Left lung (tissue), 14 donors: ENCODE measurements at places on chromosomes 4 and X. TPM values are rescaled to one million over a fixed set of nuclear protein-coding genes. Genes with fewer than 3 reads are reported as not detected.

DNA sequence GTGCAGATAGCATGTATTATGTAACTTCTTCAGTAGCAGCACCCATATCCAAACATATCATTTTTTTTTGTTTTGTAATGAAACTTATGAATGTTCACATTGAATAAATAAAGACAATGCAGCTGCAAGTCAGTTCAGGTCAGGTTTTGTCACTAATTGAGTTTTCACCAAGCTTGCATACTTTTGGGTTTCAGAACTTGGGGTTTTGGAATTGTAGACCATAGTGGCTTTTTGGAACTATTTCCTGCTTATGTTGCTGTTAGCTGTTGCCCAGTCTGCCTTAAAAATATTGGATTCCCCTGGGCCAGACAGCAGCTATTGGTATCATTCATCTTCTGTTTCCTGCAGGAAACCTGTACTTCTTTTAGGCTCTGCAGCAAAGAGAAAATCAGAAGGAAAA lies 113.4 kb upstream of the LIMCH1 start:
- no peak for DNase-seq

PRRG1 gene
- 9.8 TPM for total RNA-seq

DNA sequence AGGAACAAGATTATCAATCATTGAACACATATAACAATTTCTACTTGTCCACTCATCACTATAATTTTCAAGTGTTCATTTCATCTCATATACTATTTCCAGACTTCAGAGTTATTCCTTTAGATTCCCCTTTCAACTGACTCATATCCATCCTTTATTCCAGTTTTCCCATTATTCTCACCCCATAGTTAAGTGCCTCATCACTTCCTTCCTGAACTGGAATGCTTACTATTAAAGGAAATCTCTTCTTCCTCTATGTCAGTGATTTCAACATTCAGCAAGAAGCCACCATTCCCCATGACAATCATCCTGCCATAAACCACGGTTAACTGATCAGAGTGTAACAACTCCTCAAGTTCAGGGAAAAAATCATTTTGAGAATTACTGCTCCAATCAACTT lies 198.9 kb downstream of the FBXO8 start:
- no peak for DNase-seq

TRIM75 gene
- total RNA-seq: not detected

GRCh38 chr4:69066945-69067344 lies 29.3 kb upstream of the UGT2B7 start:
- DNase-seq: no peak

GRCh38 chr4:121696170-121696580 lies 605 bp downstream of the ANXA5 start:
- peak; percentile 69 for DNase-seq

GRCh38 chrX:51834076-51834475 lies 59.3 kb upstream of the MAGED1 start:
- DNase-seq: no peak

- DNase-seq: no peak
Observed at GRCh38 chrX:71976753-71977152, 66.1 kb downstream of the NHSL2 start.

GRCh38 chr4:20825505-20825904 lies 125.2 kb downstream of the PACRGL start:
- no peak for DNase-seq

DNA sequence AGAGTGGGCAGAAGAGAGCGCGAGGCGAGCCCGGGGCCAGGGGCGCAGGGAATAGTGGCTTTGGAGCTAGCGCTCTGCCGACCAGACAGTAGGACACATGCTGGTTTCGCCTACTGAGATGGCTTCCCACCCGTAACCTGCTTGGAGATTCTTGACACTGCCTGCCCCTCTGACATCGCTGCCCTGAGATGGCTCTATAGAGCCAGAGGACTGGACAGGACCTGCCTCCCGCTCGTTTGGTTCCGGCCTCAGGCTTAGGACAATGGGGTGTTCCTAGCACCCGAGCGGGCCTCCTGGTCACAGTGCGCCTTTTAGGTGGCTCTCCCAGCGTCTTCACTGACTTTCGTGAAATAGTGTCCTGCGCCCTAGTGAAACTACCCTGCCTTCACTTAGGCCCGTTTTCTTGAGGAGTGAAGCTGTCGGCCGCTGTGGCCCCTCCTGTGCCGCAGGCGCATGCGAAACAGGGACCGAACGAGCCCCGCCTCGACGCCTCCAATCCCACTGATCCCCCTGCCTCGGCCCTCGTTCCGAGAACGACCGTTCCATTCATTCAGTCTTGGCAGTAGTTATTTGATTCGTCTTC lies 608 bp downstream of the TAF1 start:
- DNase-seq: no peak

DNA sequence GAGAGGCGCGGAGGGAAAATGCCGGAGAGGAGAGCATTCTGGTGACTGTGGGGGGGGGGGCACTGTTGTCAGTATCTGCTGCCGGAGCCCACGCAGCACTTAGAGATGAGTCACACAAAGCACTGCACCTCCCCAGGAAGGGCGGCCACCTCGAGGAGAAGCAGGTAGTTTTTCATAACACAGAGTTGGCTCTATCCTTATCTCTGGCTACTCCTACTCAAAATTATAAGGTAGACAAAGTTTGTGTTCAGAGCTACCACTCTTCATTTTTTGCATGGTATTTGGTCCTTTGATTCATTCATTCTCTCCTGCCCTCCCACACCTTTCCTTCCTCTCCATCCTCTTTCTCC lies 76.2 kb upstream of the SCOC start:
- DNase-seq: no peak

GRCh38 chr4:114180481-114180880 lies 201.0 kb upstream of the ARSJ start:
- peak; percentile 48 for DNase-seq

DNA sequence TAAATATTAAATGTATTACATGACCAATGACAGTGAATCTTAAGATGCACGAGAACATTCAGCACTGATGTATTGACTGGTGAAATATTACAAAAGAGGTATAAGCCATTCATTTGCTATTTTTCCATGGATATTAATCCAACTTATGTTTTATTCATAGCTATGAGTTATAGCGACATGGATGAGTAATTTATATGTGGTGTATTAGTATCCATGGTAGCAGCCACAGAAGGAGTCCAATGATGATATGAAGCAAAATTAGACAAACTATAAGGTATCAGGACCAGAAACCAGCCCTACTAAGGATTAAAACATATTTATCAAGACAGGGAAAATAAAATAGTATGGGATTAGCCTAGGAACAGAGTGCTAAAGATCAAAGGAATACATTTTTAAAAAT lies 50.7 kb downstream of the THAP9 start:
- DNase-seq: no peak

- DNase-seq: no peak
Observed at GRCh38 chr4:21167711-21168110, 467.5 kb downstream of the PACRGL start.

DNA sequence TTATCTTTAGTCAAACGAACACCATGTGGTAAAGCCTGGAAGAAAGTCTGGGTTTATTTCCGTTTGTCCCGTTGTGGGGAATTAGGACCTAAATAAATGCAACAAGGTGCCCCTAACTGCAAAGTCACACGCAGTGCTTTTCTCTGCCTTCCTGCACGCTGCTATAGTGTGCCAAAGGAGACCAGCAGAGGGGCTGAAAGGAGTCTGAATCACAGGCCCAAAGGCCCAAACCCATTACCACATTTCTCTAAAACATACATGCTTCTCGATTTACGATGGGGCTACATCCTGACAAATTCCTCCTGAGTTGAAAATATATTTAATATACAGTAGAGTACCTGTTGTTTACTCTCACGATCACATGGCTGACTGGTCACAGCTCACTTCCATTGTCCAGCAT lies 4.5 kb downstream of the VEGFC start:
- DNase-seq: no peak

- no peak for DNase-seq
Observed at GRCh38 chrX:44890247-44890646, 17.3 kb downstream of the KDM6A start.

DNA sequence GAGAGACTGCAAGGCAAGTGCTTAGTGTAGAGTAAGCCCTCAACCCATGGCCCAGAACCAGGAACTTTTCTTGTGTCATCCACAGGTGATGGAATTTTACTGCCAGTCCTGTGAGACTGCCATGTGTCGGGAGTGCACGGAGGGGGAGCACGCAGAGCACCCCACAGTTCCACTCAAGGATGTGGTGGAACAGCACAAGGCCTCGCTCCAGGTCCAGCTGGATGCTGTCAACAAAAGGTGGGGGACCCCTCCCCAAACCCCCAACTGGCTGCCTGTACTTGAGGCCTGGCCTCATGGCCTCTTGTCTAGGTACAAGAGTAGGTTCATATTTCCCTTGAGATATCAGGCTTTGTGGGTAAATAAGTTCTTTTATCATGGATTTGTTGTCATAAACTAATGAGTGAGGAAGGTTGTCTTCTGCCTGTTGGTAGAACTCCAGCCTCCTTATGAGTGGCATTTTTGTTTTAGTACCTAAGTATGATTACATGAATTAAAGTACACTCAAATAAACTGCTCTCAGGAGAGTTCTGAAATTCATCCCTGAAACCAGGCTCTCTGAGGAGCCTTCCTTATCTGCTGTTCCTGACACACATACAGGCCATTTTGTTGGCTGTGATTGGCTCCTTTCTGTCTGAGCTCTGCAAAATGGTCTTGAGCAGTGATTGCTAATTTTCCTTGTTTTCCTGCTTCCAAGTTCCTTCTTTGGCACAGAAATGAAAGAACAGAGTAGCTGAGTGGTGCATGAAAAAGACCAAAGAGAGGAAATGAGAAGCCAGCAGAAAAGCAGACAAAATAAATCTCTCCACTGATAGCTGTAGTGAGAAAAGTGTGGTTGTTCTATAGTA lies 51.4 kb upstream of the MND1 start:
- DNase-seq: no peak

DYNLT3 gene
- total RNA-seq: 26.4 TPM

- DNase-seq: no peak
Observed at GRCh38 chr4:108556588-108557200, 63.7 kb upstream of the RPL34 start.

- DNase-seq: no peak
Observed at GRCh38 chr4:105599932-105600655, 47.7 kb downstream of the ARHGEF38 start.

- peak; percentile 83 for DNase-seq
Observed at GRCh38 chr4:72567821-72568675, 973 bp downstream of the ADAMTS3 start.
